Activated CD4-positive, alpha-beta T cell treated with anti-CD3 and anti-CD28 coated beads, Interleukin-2, amount 50 U/mL, for 4 hours (primary cell): ENCODE measurements at places on chromosomes 1 and 21.

DNA sequence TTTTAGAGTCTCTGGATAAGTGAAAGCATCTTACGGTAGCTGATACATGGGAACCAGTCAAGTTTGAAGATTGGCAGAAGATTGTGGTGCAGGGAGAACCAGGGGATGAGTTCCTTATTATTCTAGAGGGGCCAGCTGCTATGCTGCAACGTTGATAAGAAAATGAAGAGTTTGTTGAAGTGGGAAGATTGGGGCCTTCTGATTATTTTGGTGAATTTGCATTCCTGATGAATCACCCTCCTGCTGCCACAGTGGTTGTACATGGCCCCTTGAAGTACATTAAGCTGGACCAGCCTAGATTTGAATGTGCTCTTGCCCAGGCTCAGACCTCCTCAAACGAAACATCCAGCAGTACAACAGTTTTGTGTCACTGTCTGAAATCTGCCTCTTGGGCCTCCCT lies 45.9 kb downstream of the BTBD8 start:
- DNase-seq, result no peak

GRCh38 chr1:35845766-35846165 lies 37.2 kb upstream of the AGO1 start:
- DNase-seq, result no peak

- DNase-seq, result no peak
Measured at GRCh38 chr1:165052936-165053335, 303.6 kb downstream of the LMX1A start.

DNA sequence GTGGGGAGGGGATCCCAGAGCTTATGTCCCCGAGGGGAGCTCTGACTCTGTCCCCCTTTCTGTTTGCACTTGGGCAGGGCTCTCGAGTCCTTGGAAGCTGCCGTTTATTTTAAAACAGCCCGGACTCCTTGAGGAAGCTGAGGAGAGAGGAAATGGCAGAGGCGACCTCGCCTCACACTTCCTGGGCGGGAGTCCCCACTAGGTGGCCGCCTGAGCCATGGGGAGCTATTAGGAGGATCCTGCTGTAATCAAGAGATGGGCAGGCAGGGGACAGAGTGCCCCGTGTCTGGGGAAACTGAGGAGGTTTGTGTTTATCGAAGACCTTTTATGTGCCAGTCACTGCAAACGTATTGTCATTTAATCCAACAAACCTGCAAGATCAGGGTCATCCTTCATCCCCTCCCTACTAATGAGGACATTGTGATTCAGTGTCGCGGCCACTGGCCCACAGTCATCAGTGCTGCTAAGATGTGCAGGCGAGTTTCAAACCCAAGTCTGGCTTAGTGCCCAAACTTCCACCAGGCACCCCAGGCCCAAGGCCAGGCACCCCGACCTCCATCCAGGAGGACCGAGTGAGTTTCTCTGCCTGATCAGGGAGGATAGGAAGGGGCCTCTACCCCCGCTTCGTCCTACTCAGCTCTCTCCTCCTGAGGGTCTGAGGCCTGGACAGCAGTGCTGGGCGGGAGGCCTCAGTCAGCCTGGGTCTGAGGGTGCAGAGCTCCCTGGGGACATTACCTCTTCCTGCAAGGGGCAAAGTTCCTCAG lies 316.9 kb upstream of the VAMP3 start:
- no peak for DNase-seq

DNA sequence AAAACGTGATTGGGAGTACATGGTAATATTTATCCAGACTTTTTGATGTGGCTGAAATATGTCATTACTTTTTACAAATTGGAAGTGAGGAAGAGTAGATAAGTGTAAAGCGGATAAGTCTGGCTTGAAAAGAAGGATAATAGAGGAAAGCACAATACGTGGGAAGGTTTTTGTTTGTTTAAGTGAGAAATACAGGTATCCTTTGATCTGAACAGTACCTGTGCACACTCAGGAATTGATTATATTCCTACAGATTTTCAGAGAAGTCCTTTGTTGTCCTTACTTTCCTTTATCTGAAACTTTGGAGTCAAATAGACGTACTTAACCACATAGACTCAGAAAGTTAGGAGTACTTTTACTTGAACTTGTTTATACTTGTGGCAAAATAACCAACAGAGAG lies 20.2 kb downstream of the CCDC18 start:
- DNase-seq, result no peak

DNA sequence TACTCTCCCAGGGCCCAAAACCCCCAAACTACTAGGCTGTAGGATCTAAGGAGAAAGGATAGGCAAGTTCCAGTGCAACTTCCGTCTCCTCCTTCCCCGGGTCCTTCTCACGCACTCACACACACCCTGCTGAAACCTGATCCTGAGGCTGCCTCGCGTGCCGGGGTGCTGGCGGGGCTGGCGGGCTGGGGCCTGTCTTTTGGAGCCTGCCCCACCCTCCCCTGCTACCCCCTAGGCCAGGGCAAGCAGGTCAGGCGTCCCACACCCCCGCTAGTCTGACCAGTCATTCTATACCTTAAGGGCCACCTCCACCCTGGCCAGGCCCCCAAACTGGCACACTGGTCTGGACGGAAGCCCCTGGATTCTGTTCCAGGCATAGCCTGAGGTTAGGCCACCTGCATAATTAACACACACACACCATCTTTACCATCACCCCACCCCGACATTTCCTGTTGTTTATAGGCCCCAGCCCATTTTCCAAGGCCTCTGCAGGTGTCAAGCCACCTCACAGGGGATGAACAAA lies 48.3 kb upstream of the ARTN start:
- no peak for DNase-seq

- no peak for DNase-seq
Measured at GRCh38 chr1:15605398-15606383, 11.6 kb upstream of the DDI2 start.

GRCh38 chr1:59249396-59250137 lies 47.3 kb upstream of the FGGY start:
- DNase-seq, result no peak

GRCh38 chr1:107254306-107254705 lies 113.5 kb downstream of the NTNG1 start:
- no peak for DNase-seq

DNA sequence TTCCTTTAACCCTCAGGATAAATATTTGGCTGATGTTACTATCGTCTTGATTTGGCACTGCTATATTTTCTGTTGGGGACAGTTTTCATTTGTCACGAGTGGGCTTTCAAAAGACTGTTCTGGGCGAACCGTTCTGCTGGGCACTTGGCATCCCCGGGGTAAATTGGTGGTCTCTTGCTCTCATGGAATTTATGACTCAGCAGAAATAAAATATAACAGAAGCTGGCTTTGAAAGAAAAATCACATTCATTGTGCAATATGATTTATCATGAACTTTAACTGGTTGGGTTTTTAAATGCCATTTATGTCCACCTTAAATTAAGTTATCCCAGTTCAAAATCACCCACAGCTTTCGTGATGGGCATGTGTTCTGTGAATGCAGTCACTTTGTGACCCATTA lies 147.3 kb downstream of the KAZN start:
- DNase-seq, result no peak

DNA sequence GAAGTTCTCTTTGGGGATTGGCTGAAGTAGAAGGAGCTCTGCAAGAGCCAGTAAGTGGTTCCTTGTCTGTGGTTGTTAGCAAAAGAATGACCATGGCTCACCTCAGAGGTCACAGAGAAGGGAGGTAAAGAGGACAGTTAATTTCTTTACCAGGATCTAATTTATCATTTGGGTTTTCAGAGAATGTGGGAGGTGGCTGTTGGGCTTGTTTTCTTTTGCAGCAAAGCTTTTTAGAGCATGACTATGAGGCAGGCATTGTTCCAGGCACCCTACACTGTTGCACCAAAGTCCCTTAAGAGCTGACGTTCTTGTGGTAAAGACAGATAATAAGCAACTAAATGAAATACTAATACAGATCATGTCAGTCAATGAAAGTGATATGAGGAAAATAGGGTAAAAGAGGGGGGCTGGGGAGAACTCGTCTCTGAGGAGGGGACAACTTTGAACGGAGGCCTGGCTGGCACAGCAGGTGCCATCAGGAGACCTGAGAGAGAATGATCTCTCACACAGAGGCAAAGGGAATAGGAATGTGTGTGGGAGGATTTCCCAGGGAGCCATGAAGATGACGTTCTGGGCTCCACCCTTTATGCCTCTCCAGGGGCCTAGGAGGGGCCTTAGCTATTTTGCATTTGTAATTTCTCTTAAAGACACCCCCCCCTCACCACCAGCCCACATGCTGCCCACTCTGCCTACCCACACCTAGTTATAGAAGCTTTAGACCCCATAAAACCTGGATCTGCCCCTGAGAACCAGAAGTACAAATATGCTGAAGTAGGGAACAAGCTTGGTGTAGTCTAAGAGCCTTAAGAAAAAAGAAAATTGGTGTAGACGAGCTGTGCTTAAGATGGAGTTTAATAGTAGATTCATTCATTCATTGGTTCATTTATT lies 177.5 kb downstream of the ROR1 start:
- DNase-seq, result no peak

- DNase-seq, result no peak
Measured at GRCh38 chr1:9204156-9204720, 30.3 kb upstream of the H6PD start.

DNA sequence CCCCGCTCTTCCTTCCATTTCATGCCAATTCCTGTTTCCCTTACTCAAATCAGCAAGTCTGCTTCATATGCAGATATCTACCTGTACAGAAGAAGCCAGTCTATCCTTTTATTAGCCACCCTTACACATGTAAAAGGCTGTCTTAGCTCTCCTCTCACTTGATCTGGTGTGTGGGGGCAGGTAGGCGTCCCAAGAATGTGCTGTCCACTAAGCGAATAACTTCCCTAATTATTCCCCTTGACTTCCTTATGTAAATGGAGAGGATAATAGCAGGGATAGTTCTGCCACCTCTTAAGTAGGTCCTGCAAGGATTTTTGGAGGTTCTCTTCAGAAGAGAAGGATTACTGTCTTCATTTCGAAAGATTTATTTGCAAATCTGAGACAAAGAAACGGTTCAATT lies 160.4 kb downstream of the TTLL7 start:
- DNase-seq, result no peak

- no peak for DNase-seq
Measured at GRCh38 chr1:2974701-2975301, 46.5 kb upstream of the ACTRT2 start.

DNA sequence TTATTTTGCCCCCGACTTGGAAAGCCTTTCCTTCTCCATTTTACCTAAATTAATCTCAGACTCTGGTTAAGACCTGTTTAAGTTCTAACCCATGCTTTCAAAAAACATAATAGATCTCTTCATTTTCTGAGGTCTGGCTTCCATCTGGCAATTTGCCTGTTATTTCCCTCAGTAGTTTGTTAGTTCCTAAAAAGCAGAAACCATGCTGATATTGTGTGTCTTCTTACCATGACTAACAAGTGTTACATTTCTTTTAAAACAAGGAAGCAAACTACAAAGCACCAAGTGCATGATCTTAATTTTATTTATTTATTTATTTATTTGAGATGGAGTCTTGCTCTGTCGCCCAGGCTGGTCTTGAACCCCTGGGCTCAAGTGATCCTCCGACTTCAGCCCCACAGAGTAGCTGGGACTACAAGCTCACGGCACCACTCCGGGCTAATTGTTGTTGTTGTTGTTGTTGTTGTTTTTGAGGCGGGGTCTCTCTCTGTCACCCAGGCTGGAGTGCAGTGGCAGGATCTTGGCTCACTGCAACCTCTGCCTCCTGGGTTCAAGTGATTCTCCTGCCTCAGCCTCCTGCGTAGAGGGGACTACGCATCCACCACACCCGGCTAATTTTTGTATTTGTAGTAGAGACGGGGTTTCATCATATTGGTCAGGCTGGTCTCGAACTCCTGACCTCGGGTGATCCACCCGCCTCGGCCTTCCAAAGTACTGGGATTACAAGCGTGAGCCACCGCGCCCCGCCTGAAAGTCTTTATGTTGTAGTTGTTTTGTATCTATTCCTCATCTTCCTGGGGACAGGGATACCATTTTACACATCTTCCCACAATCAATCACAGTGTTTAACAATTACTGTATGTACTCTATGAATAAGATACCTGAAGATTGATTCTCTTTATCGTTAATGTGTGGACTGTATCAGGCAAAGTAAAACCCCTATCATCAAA lies 1.3 kb upstream of the PATJ start:
- no peak for DNase-seq

DNA sequence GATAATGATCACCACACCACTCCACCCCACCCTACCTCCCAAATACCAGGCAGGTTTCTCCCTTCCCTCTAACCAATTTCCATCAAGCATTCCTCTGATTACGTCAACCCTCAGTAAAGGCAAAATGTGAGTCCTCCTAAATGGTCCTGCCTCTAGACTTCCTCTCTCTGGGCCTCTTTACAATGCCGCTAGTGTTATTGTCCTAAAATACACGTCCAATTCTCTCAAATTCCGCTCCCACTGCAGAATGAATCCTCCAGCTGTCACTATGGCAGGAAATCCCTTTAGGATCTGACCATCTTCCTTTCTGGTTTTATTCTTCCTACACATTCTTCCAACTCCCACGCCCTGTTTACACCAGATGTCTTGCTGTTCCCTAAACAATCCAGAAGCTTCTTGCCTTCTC lies 68.7 kb downstream of the DEGS1 start:
- DNase-seq, result no peak

DNA sequence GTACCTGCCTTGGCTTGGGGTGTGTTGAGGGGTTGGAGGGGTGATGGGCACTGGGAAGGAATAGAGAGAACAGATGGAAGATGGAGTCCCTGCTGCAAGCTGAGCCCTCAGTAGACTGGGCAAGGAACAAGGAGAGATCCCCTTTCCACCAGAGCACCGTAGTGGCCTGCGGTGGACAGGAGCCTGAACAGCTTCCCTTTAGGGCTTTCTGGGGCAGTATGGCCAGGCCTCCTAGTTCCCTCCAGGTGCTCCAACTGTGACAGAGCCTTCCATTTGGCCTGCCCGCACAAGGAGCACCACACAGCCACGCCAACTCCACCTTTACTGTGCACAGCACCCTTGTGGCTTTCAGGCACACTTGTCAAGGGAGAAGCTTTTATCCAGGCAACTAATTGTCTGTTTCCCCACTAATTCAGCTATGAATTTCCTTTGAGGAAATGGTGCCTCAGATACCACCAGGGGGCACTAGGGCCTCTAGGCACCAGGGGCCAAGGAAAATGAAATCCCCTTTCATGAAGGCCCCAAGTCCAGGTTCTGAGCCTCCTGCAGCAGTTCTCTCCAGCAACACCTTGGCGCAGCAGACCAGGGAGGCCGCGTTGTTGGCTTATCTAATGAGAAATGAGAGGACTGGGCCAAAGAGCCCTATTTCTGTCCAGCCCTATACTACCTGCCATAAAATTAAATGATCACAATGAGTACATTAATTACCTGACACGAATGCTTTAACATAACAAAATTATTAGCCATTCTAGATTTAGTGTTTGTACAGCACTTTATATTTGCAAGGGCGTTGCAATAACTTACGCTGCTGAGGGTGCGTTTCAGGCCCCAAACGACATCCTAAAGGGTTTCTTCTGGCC lies 23.1 kb upstream of the ERI3 start:
- DNase-seq, result peak; percentile 32

DNA sequence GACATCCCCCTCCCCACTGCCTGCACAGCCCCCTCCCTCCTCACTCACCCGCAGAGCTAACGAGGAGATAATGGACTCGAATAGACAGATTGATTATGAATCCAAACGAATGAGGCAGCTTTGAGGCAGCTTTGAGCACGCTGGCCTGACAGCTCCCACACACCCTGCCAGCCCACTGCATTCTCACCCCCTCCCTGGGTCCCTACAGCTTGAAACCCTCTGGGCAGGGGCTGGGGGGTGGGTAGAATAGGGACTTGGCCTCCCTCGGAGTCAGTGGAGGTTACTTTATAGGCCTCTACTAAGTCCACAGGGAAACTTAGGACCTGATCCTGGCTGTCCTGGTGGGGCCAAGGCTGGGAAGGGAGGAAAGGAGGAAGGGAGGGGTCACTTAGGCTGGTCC lies 1.9 kb downstream of the NTRK1 start:
- DNase-seq, result no peak
